ENCODE measurements at places on chromosomes 5 and 9.
A peak's percentile ranks its signal among the peaks of the same experiment; 100 is the strongest.

DNA sequence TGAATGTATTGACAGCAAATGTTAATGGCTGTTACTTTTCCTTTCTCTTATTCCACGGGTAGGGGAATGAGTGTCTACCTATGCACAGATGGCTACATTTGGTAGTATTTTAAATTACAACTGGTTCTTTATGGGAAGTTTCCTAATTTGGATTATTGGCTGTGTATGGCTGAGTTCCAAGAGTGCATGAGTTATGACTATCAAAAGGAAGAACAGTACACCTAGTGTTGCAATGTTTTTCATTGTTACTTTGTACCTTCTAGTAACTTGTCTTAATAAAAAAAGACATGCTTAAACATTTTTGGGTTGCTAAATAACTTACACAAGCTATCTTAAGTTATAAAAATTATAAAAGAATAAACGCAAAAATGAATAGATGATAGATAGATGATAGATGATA, 35.8 kb upstream of the MAMDC2 start:
- no peak for DNase-seq

DNA sequence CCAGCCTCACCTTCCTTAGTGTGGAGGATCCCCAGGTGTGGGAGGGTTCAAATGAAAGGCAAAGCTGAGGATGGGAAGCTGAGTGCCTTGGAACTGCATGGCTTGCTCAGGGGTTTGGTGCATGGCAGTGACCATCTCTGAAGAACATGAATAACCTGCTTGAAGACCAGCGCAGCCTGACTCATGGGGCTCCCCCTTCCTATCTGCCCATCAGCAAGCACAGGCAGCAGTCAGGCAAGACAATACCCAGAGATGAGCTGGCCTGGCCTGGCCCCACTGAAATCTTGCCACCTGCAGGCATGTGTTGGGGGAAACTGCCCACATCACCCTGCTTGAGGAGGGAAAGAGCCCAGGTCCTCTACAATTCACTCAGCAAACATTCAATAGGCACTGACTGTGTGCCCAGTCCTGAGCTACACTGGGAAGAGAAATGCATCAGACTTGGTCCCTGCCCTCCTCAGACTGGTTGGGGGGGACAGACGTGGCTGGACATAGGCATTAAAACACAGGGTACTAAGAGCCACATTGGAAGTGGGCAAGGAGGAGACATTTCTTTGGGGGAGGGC, 105.0 kb upstream of the ALDH1B1 start:
- DNase-seq = no peak

DNA sequence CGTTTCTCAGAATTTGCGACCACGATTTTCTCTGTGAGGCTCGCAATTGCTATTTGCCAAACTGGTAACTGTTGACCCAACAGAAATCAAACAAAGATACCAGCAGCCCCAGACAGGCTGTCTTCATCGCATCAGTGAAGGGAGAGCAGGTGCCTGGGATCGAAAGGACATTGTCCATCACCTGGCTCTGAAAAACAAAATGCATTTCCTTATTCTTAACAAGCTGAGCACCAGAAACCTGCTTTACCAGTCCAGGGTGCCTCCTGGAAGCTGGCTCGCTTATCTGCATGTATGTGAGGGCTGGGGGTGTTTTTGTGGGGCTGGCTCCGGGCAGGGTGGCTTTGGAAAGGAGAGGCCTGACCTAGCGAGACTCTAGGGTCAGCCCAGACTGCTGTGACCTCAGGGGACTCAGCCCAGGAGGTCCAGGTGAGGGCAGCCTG, 24.7 kb downstream of the WWC1 start:
- peak; percentile 85 for DNase-seq

GRCh38 chr5:53569453-53569852, 9.0 kb downstream of the NDUFS4 start:
- no peak for DNase-seq

GRCh38 chr9:135885100-135885853, 22.1 kb downstream of the CAMSAP1 start:
- no peak for DNase-seq

GRCh38 chr9:2234371-2234893, 219.3 kb downstream of the SMARCA2 start:
- DNase-seq = no peak
